Globus pallidus (tissue), 1 donor: ENCODE measurements at places on chromosomes 1 and 21.

- no peak for DNase-seq
Observed at GRCh38 chr21:36194024-36194423, 37.4 kb downstream of the DOP1B start.

GRCh38 chr21:31124010-31124409 is 85.7 kb upstream of the KRTAP19-8 start:
- no peak for DNase-seq

DNA sequence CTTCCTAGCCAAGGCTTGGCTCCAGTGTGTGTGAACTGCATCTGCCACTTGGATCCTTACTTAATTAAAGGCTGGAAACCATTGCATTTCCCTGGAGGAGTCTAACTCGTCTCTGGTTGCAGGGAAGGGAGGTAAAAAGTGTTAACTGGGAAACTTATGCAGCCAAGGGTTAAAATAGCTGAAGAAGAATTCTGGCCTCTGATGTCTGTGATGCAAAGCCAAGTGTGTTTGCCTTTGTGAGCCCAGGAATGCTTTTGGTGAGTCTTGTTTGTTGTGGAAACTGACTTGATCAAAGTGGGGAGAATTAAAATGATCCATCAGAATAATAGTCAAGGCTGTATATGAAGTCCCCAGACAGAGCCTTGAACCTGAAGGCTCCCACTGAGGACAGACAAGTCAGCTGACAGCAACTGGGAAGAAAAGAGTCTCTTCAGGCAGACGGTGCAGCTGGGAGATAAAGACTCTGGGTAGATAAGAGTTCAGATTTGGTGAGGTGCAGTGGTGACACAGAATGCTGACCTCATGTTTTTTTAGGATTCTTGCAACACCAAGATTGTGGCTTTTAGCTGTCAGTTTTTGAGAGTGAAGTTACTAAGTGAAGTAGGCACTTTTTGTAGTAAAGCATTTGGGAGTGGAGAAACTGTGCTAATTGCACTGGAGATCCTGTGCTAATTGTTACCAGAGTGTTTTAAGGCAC is 59.5 kb upstream of the WLS start:
- no peak for DNase-seq

GRCh38 chr1:44553771-44554170 is 120.5 kb downstream of the TMEM53 start:
- no peak for DNase-seq

GRCh38 chr1:45332346-45332720 is 5.6 kb downstream of the HPDL start:
- DNase-seq = no peak

DNA sequence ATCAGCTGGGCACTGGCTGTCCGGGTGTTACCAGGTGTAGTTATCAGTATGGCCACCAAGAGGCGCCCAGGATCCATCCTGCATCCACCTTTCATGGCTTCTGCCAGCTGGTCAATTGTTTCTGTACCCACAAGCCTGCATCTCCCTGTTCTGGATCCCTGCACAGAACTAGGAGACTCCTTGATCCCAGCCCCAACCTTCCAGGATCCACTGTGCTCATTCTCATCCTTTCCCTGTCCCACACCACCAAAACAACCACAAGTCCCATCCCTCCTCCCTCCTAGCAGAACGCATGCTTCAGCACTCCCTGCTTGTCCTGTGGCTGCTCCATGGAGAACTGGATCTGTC is 27.2 kb upstream of the FOXE3 start:
- peak; percentile 13 for DNase-seq

GRCh38 chr1:224123136-224123535 is 9.2 kb downstream of the FBXO28 start:
- DNase-seq = no peak

GRCh38 chr1:15848143-15848928 is 829 bp downstream of the SPEN start:
- peak; percentile 35 for DNase-seq

DNA sequence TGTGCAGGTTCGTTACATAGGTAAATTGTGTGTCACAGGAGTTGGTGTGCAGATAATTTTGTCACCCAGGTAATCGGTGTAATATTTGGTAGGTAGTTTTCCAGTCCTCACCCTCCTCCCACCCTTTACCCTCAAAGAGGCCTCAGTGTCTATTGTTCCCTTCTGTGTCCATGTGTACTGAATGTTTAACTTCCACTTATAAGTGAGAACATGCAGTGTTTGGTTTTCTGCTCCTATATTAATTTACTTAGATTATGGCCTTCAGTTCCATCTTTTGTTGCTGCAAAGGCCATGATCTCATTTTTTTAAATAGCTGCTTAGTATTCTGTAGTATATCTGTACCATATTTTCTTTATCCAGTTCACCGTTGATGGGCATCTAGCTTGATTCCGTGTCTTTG is 87.3 kb downstream of the RPS6KC1 start:
- no peak for DNase-seq

GRCh38 chr1:116460261-116460660 is 87.2 kb downstream of the ATP1A1 start:
- no peak for DNase-seq

DNA sequence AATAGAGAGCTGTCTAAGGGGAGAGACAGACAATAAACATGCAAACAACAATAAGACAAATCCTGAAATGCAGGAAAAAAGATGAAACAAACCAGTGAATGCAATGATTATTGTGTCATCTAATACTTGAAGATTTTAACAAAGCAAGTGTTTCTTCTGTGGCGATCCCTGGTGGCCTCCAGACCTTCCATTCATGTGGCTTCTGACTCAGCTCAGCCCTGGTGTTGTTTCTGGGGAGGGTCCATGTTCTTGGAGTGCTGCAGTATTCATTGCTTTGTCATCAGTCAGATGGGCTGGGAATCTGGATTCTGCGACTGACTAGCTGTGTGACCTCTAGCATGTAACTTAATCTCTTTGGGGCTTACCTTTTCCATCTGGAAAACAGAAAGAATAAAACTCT is 1.5 kb upstream of the C2CD4D start:
- DNase-seq = peak; percentile 39

- no peak for DNase-seq
Observed at GRCh38 chr1:77636864-77637263, 45.6 kb downstream of the ZZZ3 start.

GRCh38 chr1:66520655-66521054 is 13.3 kb upstream of the SGIP1 start:
- no peak for DNase-seq

DNA sequence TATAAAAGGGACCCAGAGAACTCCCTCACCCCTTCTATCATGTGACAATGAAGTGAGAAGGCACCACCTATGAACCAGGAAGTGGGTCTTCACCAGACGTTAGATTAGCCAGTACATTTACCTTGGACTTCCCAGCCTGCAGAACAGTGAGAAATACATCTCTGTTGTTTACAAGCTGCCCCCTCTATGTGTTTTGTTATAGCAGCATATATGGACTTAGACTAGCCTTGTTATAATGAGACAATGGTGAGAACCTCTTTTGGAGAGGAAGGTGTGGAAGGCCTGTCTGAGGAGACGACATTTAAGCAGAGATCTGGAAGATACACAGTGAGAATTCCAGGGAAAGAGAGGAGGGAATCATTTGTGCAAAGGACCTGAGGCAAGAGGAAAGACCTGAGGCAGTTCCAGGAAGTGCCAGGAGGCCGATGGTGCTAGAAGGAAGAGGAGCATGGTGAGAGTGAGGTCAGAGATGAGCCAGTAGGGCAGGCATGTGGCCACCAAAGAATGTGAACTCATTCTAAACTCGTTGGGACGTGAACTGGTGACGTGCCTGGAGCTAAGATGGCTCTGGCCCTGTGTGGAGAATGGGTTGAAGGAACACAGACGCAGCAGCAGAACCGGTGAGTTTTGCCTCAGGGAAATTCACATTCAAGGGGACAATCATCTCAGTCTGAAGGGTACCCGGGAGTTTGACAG is 98.9 kb upstream of the IRF2BP2 start:
- no peak for DNase-seq

DNA sequence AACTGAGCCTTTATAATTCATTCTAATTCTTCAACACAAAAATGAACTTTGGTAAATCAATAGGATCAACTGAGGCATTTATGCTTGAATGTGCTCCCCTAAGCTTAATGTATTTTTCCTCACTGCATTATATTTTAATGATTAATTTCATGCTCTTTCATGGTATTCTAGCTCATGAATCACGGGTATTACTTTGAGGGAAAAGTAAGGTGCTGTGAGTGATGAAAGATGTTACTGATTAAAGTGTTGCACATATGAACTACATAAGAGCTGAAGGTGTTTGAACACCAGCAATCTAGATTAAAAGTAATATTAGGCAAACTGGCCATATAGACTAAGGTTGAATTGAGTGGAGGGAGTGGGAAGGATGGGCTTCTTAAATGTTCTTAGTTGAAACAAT is 1.9 kb downstream of the DPYD start:
- no peak for DNase-seq

DNA sequence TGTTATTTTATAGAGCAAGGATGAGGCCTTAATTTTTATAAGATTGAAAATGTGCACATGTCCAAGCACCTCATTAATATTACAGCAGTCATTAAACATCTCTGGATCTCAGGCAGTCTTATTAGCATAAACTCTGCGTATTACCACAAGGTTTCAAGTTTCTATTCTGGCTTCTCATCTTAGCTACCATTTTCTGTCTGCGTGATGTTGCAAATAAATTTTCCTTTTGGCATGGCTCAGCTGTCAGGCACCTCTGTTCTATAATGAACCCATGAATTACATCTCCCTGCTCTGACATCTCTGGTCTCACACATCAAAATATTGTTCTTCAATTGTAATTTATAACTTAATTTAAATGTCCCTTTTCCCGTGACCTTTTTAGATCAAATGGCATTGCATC is 156.5 kb downstream of the SLC45A1 start:
- DNase-seq = no peak

GRCh38 chr1:195964516-195964915 is 643.7 kb downstream of the KCNT2 start:
- DNase-seq = no peak

DNA sequence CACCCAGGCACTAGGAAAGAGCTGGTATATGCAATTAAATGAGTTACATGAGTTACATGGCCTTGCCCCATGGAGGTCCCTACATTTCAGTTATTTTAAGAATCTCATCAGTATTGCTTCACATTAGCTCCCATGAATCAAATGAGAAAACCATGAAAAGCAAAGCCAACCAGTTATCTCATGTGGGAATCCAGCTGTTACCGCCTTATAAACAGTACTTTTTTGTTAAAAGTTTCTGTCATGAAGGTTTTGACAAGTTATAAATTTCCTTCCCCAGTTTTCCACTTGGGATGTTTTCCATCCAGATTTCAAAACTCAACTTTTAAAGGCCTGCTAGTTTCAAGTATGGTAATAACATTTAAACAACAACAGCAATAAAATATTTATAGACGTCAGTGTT is 544.8 kb downstream of the NUF2 start:
- no peak for DNase-seq

GRCh38 chr1:54387419-54387818 is 18.8 kb downstream of the SSBP3 start:
- DNase-seq = no peak

DNA sequence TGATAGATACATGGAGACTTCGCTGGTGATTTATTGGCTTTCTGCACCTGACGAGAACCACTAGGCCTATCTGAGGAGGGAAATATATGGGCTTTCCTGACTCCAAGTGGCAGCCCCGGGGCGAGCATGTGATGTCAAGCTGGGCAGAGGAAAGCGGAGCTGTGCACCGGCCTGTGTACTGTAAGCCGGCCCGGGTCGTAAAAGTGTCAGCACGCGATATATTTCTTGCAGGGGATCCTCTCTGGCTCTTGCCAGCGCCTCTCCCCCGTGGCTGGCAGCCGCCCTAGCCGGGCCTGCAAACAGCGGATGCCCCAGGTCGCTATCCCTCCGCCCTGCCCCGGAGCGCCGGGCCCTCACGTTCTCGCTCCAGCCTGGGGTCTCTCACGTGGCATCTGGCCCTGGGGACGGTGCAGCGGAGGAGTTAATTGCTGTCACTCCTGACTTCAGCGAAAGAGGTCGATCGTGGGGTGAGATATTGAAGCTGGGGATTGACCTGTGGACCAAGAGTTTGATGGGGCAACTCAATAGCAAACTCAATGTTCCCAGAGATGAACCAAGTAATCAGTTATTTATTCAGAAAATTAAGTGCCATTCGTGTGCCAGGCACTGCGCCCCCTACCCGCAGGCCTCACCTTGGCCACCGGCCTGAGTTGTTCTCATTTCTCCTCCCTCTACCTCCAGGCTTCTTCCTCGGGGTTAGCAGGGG is 41.0 kb upstream of the HAO2 start:
- peak; percentile 3 for DNase-seq

DNA sequence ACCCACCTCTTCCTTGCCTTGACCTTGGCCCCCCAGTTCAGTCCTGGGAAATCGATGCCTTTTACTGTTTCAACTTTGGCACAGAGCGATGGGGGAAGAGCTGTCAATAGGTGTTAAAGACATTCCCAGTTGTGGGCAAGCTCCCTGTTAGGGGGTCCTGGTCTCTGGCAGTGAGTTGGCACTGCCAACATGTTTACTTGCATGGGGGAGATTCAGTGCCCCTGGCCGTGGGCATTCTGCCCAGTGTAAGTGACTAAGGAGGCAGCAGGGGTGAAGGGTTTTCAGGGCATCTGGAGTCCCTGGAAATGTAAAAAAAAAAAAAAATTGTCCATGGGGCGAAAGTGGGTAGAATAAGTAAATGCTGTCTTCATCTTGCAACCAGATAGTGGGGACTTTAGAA is 407.0 kb downstream of the PTPRU start:
- no peak for DNase-seq

DNA sequence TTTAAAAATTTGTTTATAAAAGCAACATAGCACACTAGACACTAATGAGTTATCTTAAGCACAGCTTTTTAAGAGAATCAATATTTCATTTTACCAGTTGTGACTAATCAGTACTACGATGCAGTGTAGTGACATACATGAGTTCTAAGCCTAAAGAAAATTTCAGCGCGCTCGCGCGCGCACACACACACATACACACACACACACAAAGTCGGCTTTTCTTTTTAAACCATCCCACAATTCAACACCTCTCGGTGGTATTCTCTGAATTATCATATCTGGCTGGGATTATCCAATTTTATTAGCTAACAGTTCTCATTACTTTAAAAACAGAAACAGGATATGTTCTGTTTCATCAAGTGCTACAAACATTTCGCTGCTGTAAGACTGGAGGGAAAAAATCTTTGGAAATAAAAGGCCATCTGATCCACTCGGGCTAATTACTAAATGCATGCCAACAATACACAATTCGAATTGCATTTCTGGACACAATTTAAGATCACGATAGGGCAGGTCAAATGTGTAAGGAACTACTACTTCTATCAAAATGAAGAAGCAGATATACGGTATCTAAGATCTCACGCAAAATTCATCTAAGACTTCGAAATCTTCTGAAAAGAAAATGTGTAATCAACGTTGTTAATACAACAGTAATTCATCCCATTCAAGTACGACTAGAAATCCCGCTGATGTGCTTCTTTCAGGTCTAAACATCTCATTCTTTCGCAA is 1.2 kb downstream of the TUT4 start:
- peak; percentile 37 for DNase-seq

GRCh38 chr1:22449636-22450035 is 2.0 kb upstream of the ZBTB40 start:
- no peak for DNase-seq

GRCh38 chr1:107807405-107807804 is 157.6 kb downstream of the VAV3 start:
- no peak for DNase-seq
